Uterus (tissue), 4 donors: ENCODE measurements at places on chromosomes 3 and 15. TPM values are rescaled to one million over a fixed set of nuclear protein-coding genes. Genes with fewer than 3 reads are reported as not detected.
A peak's percentile ranks its signal among the peaks of the same experiment; 100 is the strongest.

GRCh38 chr3:122893282-122893681, 98.4 kb downstream of the SLC49A4 start:
- DNase-seq: no peak

- DNase-seq: no peak
Observed at GRCh38 chr15:89097313-89097712, 9.1 kb downstream of the ABHD2 start.

GRCh38 chr3:31546725-31547124, 14.0 kb downstream of the STT3B start:
- DNase-seq: no peak

DNA sequence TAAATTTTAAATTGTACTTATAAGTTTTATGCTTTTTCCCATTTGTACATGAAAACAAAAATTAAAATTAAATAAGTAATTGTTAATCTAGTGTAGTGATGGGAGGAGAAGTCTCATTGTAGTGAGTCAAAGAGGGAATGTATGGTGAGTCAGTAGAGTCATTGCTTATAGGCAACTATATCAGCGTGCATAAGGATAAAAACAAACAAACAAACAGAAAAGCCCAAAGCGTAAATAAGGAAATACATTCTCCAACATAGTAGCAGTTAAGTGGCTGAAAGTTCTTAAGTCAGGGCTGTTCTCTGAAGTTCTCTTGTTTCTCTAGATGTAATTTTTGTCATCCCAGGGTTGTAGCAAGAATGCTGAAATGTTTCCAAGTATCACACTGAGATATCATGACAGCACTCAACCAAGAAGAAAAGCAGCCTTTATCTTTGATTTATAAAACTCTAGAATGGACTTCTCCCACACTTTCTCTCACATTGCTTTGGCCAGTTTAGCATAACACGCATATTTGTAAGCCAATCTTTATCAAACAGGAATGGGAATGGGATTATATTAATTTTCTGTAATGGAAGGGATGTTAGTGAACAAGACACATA, 184.1 kb upstream of the TP63 start:
- DNase-seq: no peak

DNA sequence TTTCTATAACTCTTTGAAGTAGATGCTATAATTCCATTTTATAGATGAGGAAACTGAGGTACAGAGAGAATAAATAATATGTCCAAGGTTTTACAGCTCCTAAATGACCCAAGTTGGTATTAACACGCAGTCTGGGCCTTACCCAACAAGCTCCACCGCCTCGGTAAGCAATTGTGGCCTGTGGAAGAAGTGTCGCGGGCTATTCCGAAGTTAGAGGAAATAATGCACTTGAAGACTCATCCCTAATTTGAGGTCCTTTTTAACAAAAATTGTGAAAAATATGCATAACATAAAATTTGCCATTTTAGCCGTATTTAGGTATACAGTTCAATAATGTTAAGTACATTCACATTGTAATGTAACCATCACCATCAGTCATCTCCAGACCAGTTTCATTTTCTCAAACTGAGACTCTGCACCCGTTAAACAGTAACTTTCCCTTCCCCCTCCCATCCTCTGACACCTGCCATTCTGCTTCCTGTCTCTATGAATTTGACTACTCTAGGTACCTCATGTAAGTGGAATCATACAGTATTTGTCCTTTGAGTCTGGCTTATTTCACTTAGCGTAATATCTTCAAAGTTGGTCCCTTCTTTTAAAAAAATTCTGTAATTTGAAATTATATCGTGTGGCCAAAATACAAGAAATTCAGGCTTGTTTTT, 18.2 kb downstream of the IDH3A start:
- DNase-seq: no peak

GRCh38 chr15:66706225-66706732, 4.2 kb downstream of the SMAD6 start:
- no peak for DNase-seq

DNA sequence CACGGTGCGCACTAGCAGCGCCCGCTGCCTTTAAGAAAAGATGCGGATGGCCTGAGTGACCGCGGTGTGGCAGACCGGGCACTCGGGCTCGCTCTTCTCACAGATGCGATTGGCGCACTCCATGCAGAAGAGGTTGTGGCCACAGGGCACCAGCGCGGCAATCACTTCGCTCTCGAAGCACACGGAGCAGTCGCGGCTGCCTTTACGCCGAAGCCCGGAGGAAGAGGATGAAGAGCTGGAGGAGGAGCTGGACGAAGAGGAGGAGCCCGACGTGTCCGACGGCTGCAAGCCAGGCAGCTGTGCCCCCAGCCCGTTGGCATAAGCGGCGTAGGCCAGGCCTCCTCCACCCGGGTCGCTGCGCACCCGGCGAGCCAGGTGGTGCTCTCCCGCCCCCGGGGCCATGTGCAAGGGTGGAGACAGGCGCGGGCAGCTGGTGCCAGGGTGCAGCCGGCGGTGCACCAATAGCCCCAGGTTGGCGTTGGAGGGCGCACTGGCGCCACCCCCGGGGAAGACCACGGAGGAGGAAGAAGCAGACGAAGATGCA, 2.6 kb downstream of the MEX3B start:
- no peak for DNase-seq

GRCh38 chr3:102034639-102035451, 185.5 kb downstream of the NFKBIZ start:
- DNase-seq: no peak

DNA sequence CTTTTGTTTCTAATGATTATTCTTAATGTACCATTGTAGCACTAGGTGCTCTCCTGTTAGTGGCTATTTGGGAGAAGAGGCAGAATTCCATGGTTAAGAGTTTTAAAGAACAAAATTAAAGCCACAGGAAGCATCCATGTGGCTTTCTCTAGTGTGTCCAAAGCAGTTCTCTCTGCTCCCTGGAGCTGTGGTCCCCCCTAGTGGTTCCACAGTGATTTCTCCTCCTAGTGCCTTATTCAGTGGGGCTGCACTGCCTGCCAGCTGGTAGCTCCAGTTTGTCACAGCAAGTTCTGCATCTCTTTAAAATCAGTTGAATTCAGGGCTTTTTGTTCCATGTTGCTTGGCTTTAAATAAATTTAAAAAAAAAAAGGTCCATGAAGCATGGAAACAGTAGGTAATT, 39.6 kb upstream of the FAM98B start:
- DNase-seq: peak; percentile 17

DNA sequence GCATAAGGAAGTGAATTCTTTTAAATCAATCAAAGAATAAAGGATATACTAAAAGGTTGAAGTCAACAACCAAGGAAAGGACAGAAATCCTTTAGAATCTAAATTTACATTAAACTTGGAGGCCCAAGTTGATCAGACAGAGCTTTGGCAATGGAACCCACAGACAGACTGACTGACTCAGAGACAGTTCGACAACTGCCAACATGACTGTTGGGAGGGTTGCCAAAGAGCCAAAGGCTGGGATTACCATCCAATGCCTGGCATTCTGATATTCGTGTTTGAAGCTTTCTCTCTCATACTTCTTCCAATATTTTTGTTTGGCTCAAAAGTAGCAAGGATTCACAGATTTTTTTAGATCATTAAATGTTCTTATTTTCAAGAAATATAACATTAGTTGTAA, 406.1 kb downstream of the PLCL2 start:
- no peak for DNase-seq

GRCh38 chr3:98759629-98760028, 3.5 kb upstream of the ST3GAL6 start:
- no peak for DNase-seq

- DNase-seq: no peak
Observed at GRCh38 chr3:100246999-100247398, 13.8 kb upstream of the TBC1D23 start.

DNA sequence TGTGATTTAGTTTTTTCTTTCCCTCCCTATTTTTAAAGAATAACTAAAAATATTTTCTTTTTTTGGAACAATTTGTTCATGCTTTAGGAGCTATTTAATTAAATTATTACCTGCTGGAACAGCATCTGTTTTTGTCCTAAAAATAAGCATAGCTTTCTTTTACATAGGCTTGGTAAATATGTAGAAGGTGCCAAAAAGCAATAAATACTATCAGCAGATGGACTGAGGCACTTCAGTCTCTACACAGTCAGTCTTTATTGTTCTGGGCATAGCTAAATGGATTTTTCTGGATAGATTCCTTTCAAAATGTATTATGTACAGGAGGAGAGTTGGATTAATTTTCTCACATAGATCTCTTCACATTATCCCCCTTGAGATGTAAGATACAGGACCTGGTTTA, 223.5 kb downstream of the NAALADL2 start:
- DNase-seq: no peak

GRCh38 chr3:140441006-140441405, 236.9 kb upstream of the TRIM42 start:
- peak; percentile 29 for DNase-seq

DNA sequence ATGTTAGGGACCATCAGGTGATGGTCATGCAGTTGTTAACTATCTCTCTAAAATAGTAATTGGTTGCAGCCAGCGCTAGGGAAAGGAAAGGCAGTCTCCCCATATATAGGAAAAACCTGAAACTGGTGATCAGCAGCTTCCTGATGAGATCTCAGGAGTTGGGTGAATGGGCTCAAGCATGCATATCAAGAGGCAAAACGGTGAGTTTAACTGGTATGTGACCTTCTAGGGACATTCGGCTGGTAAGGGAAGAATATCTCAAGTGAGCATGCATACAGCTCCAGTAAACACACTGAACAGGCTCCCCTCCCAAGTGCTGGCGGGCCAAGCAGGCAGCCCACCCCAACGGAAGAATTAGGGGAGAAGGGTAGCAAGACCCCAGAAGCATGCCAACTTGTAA, 49.3 kb upstream of the ROBO2 start:
- no peak for DNase-seq

- DNase-seq: no peak
Observed at GRCh38 chr3:127074900-127075360, 92.0 kb downstream of the PLXNA1 start.

- DNase-seq: no peak
Observed at GRCh38 chr15:51924156-51925068, 47.2 kb downstream of the LEO1 start.

DNA sequence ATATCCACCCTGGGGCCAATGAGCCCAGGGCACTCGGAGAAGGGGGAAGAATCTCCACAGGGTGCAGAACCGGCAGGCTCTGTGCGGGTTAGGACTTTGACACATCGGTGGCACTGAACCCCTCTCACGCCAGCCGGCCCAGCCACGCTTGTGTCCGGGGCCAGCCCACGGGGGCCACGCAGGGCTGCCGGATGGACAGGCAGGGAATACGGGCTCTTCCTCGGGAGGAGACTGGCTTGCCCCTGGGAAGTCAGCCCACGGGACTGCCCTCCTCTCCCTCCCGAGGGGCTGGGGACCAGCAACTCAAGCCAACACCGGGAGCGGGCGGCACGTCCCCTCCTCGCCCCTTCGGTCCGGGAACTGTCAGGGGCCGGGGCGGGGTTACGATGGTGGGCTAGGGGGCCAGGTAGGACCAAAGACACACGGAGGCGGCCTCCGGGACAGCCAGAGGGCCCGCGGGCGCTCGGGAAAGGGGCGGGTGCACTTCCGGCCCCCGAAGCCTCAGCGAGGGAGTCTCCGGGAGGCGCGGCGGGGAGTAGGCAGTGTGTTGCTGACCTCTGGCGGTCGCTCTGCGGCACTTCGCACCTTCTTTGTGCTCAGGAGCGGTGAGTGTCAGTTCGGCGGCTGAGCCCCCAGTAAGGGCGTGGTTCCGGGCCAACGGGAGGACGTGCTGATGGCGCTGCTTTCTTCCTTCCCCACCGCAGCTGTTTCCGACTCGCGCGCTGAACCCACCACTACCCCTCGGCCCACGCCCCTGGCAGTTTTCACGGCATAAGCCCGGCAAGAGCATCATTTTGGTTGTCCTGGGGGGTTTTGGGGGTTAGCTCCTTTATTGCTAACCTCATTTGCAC, 5.1 kb upstream of the CYP8B1 start:
- peak; percentile 86 for DNase-seq

DNA sequence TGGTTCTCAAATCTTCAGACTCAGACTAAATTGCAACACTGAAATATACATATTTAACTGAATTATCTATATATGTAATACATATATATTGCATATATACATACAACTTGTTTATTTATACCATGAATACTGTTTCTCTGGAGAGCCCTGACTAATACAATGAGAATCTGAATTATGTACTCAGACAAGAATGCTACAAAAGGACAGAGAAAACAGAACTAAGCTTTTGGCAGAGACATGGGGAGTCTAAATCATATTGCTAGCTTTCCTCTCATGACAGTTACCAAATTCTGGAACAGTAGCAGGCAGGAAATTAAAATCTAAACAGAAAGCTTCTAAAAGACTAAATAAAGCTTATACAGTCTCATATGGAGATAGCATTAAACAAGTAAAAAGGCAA, 142.4 kb upstream of the KCNMB2 start:
- no peak for DNase-seq

DNA sequence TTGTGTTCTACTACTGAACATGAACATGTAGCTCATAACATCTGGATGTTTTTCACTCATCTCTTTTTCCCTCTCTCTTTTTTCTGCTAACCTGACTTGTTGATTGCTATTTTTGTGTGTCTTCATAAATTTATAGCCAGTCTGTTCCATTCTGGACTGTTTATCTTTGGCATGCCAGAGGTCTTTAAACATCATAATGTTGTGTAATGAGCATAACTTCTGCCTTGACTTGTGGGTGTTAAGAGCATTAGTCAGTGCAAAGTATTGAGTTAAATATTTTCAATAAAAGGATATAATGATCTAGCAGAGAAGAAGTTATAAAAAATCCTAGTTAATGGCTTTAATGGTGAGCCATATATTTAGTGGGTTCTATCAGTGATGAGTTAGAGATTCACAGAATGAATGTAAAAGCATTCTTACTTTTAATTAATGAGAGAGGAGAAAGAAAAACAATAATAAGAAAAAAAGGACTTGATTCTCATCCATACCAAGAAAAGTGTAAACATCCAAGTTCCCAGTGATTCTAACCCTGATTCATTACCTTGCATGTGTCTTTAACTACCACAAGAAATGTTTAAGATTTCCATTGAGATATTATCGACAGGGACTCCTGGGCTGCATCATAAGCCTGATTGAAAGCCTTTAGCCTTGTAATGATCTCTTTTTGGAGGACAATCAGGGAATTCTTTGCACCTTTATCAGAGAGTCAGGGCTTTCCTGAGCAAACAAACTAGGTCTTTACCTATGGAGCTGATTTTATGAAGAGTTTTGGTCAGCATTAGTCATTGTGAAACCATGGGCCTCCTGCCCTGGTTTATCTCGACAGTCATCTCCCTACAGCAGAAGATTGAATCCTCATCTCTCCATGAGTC, 22.9 kb downstream of the MITF start:
- no peak for DNase-seq

Gene TICRR
- total RNA-seq: 3.7 TPM

Gene CYP1A2
- total RNA-seq: not detected

Gene OXTR
- 4.4 TPM for total RNA-seq

Gene TRIM59
- 5.1 TPM for total RNA-seq

Gene RTP1
- total RNA-seq: not detected

Gene LMAN1L
- total RNA-seq: not detected

Gene TCTA
- 14.6 TPM for total RNA-seq

Gene XYLB
- 0.26 TPM for total RNA-seq

Gene SOX2
- total RNA-seq: 0.35 TPM

Gene RYR3
- 36.6 TPM for total RNA-seq

Gene DCBLD2
- 27.4 TPM for total RNA-seq

Gene C3orf70
- total RNA-seq: 15.7 TPM

Gene ROBO1
- total RNA-seq: 12.3 TPM

Gene PSTPIP1
- 4.7 TPM for total RNA-seq

Gene CCR3
- total RNA-seq: not detected
